PC-3 (cell line): ENCODE measurements at places on chromosomes 5 and 9. TPM values are rescaled to one million over a fixed set of nuclear protein-coding genes. Genes with fewer than 3 reads are reported as not detected.

- no peak for DNase-seq
Observed at GRCh38 chr5:145685417-145685816, 149.7 kb downstream of the PRELID2 start.

DNA sequence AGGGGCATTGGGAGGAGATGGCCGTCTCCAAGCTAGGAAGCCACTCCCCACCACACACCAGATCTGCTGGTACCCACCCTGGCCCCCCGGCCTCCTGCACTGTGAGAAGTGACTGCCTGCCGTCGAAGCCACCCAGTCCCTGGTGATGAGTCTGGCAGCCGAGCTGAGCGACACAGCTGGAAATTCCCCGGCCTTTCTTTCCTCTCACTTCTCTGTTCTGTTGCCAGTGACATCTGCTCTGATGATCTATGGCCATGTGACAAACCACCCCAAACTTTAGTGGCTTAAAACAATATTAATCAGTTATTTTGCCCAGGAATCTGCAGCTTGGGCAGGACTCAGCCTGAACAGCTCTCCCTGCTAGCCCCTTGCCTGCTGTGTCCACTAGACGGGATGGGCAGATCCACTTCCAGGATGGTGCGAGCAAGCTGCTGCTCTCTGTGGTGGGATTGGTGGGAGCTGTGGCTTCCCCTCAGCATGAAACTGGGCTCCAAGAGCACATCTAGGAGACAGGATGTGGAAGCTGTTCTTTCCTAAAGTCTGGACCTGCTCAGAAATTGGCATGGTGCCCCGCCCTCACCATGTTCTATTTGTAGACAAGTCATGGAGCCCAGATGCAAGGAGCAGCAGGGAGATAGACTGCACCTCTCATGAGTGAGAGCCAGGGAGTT lies 211.2 kb downstream of the GADD45G start:
- DNase-seq: no peak

- no peak for DNase-seq
Observed at GRCh38 chr9:136805207-136805740, 2.5 kb upstream of the RABL6 start.

The NOXA1 gene
- 0.51 and 1.6 TPM in 2 replicates for total RNA-seq

The C9orf85 gene
- total RNA-seq: 7.9 and 13.4 TPM in 2 replicates
